ENCODE measurements at places on chromosomes 2 and 18. TPM values are rescaled to one million over a fixed set of nuclear protein-coding genes. Genes with fewer than 3 reads are reported as not detected.

Gene CCT7
- total RNA-seq, result 378 TPM

Gene SERPINB11
- not detected for total RNA-seq

Gene TMEM182
- total RNA-seq, result 4.3 TPM

Gene REG1B
- not detected for total RNA-seq

Gene FZD7
- total RNA-seq, result 3.2 TPM

Gene TYW5
- total RNA-seq, result 2.9 TPM

Gene CENPO
- total RNA-seq, result 8.5 TPM

Gene SLC35F6
- 36.8 TPM for total RNA-seq

Gene SLC20A1
- total RNA-seq, result 73.5 TPM

Gene CROCC2
- total RNA-seq, result not detected

Gene SPP2
- not detected for total RNA-seq

Gene LIMS4
- total RNA-seq, result 15.1 TPM
